Activated CD4-positive, alpha-beta T cell treated with anti-CD3 and anti-CD28 coated beads, Interleukin-2, amount 50 U/mL, for 48 hours (primary cell): ENCODE measurements at places on chromosomes 12 and 14.

DNA sequence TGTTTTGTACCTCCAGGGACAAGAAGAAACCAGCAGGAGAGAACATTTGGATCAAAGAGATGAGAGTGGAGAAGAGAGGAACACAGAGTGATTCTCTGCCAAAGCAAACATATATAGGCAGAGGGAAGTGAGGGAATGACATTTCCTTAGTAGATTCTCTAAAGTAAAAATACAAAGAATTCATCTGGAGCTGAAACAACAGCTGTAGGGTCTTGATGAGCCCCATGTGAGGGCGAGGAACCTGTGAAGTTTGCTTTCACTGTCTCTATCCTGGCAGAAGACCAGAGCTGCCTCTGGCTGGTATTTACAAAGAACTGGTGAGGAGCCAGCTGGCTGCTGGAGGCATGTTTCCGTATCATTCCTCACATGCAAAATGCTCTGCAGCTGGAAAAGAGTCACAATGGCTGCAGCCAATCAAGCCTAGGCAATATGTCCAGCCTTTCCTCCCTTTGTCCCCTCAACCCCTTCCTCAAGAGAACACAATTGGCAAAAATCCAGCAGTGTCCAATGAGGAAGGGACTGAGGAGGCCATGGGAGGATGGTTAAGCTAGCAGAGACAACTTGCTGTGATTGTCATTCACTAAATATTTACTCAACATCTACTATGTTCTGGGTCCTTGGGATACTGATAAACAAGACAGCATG, 122.5 kb downstream of the PHLDA1 start:
- DNase-seq: no peak

GRCh38 chr14:89908712-89909450, 45.6 kb downstream of the EFCAB11 start:
- DNase-seq: no peak

- DNase-seq: no peak
These were observed 181.8 kb downstream of the GRIN2B start for GRCh38 chr12:13799574-13799973.

DNA sequence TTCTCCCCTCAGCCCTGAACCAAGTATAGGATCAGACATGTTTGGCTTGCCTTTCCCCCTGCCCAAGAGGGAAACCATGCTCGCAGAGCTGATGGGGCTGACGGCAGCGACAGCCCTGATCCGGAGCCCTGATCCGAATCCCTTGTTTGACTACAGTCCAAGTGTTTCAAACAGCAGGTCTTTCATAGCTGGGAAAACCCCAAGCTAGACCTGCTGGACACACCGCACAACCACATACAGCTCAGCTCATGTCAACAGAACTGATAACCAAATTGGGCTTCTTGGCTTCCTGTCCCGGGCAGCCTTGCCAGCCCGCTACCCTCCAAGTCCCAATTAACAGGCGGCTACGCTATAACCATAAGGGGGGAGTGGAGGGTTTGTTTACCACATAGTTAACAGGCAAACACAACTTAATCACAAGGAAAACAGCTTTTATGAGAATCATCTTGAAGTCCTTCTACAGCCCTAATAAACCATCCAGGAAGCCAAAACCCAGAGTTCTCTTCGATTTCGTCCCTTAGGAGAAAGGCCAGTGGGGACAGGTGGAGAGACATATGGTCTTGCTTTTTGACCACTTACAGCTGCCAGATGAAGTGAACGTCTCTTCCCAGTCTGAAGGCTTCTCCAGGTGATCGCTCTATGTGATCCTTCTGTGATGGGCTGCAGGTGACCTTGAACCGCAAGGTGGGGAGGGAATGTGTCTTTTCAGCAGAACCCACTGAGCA, 64.5 kb upstream of the MANSC4 start:
- no peak for DNase-seq

GRCh38 chr12:3658327-3659163, 94.4 kb downstream of the CRACR2A start:
- DNase-seq: peak; percentile 10

- no peak for DNase-seq
These were observed 50.5 kb downstream of the FAM222A start for GRCh38 chr12:109764123-109764522.

GRCh38 chr12:50088577-50089335, 3.6 kb downstream of the SMARCD1 start:
- peak; percentile 59 for DNase-seq

GRCh38 chr12:101764051-101764792, 25.0 kb upstream of the SYCP3 start:
- no peak for DNase-seq

- DNase-seq: no peak
These were observed 17.5 kb downstream of the CBX5 start for GRCh38 chr12:54262403-54262925.

GRCh38 chr12:112713471-112713870, 78.1 kb upstream of the RPH3A start:
- no peak for DNase-seq

DNA sequence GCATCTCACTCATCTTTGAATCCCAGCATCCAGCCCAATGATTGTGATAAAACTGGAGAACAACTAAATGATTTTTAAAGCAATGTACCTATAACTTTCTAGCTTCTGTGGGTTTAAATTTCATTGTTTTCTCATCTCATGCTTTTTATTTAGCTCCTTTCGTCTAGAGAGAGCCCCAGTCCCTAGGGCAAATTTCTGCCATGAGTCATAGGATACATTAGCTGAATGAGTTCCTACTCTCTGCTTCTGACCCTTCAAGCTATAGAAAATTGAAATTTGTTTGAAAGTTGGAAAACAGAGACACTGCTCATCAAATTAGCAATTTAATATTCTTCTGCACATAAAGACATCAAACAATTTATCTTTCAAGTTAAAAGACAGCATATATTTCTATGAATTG, 113.9 kb downstream of the KIF21A start:
- DNase-seq: no peak

- no peak for DNase-seq
These were observed 26.4 kb upstream of the FAM222A start for GRCh38 chr12:109687250-109687649.

GRCh38 chr12:115185506-115185905, 501.5 kb upstream of the TBX3 start:
- DNase-seq: no peak

DNA sequence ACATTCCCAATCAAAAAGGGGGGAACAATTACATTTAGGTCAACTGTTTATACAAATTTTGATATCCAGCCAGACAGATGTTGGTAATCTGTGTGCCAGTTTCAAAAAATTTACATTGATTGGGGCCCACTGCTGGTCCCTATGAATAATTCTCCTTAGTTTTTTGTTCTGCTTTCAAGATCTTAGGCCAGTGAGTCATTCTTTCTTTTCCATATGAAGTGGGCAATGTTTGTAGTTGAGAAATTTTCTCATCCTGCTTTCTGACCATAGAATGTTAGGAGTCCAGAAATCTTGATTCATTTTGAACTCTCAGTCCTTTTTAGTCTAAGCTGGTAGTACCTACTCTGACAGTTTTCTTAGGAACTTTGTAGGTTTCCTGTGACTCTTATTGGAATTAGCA, 244.3 kb downstream of the DIO2 start:
- no peak for DNase-seq

DNA sequence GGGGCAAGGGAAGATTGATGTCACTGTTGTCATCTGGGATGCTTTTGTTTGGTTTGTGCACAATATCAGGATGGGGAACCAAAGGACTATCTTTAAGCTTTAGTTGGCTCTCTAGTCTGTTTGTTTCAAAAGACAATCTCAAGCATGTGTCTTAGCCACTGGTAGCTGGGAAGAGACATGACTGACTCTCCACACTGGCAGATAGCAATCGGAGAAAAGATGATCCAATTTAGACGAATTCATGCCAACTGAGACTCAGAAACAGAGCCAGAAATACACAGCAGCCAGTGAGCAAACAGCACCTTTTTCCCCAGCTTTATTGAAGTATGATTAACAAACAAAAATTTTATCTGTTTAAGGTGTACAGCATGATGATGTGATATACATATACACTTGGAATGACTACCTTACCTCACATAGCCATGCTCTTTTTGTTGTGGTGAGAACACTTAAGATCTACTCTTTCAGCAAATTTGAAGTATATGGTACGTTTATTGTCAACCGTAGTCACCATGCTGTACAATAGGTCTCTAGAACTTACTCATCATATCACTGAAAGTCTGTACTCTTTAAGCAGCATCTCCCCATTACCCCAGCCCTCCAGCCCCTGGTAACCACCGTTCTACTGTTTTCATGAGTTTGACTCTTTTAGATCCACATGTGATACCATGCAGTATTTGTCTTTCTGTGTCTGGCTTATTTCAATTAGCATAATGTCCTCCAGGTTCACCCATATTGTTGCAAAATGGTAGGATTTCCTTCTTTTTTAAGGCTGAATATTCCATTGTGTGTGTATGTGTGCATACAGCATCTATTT, 50.6 kb downstream of the DUSP16 start:
- DNase-seq: no peak

DNA sequence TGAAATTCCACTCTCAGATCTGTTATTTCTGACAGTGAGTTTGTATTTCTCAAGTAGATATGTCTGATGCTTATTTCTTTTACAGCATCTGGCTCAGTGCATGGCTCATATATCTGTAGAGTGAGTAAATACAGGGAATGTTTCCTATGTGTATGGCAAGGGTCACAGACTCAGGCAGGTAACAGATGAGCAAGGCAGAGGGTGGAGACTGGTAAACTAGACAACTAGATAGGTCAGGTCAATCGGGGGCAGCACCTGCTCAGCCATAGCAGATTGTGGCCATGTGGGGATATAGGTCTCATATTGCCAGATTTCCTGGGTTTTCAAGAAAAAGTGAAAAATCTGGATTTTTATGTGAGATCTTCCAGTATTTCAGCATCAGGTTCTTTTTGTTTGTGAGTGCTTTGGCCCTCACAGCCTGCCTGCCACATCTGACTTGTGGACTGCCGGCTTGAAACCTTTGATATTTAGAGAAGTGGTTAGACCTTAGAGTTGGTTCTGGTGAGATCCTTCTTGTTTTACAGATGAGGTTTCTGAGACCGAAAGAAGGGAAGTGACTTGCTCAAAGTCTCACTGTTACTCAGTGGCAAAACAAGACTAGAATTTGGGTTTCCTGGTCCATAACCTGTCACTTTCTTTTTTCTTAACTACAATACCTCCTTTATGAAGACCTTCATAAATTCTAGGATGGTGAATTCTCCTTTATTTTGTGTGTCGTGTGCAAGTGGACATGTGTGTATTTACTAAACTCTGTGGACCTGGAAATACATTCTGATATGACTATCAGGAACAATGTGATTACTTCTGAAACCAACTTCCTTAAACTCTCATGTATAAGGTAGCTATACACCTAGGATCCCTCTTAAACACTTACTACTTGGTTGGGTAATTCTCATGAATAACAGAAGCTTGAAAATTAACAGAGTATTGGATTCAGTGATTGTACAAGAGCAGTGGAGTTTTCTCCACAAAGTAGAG, 34.4 kb downstream of the PROX2 start:
- peak; percentile 16 for DNase-seq

GRCh38 chr12:131454418-131455217, 256.3 kb upstream of the SFSWAP start:
- DNase-seq: peak; percentile 60

GRCh38 chr12:100031836-100032235, 47.1 kb upstream of the ANKS1B start:
- DNase-seq: no peak

- DNase-seq: no peak
These were observed 96.1 kb upstream of the EGLN3 start for GRCh38 chr14:34046799-34047520.

DNA sequence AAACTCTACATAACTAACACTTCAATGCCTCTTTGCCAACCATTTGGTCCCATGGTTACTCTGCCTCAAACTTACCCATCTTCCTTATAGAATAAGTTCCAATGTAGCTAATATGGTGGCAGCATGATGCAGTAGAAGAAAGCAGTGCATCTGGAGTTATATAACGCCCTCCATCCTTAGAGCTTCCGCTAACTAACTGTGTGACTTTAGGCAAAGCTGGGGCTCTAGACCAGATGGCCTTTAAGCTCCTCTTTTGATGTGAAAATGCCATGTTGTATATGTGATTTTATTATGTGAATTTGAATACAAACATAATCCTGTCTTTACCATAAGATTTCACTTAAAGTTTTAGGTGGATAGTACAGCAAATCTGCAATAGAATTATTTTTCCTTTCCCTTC, 6.1 kb downstream of the ABCD2 start:
- DNase-seq: no peak
